ENCODE measurements at places on chromosomes 3 and 15.

GRCh38 chr3:122014741-122015140, 7.3 kb downstream of the ILDR1 start:
- no peak overlapping the region for H3K4me3 ChIP-seq
- no peaks in the 10 kb centered on the region for H3K4me1 ChIP-seq
- no peak for DNase-seq
- H3K36me3 ChIP-seq, result no peaks in the 10 kb centered on the region

DNA sequence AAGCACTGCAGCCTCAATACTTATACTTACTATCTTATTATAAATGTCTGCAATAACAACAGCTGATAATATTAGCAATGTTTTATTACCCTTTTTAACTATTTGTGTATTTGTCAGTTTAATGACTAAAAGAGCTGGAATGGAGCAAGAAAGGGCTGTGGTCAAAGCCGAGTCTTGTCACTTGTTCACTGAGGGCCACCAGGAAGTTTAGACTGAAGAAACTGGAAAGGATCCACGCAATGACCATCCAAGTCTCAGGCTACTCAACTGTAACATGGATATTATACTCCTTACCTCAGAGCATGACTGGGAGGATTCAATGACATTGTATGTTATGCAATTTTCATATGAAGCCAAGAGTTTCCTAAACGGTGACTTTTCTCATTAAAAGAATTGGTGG, 90.4 kb downstream of the TJP1 start:
- peaks cover 9% of the 10 kb centered on the region for H3K36me3 ChIP-seq
- H3K27me3 ChIP-seq, result no peaks in the 10 kb centered on the region
- H3K27ac ChIP-seq, result no peak overlapping the region
- H3K4me1 ChIP-seq, result peaks cover 21% of the 10 kb centered on the region
- no peak overlapping the region for H3K4me3 ChIP-seq

- no peaks in the 10 kb centered on the region for H3K36me3 ChIP-seq
- H3K4me3 ChIP-seq, result no peak overlapping the region
- DNase-seq, result no peak
- no peak overlapping the region for H3K27ac ChIP-seq
Measured at GRCh38 chr3:37645517-37646380, 215.9 kb upstream of the CTDSPL start.

- H3K4me3 ChIP-seq, result no peak overlapping the region
- no peak for DNase-seq
- H3K27ac ChIP-seq, result no peak overlapping the region
Measured at GRCh38 chr3:151925419-151925818, 52.0 kb downstream of the SUCNR1 start.

DNA sequence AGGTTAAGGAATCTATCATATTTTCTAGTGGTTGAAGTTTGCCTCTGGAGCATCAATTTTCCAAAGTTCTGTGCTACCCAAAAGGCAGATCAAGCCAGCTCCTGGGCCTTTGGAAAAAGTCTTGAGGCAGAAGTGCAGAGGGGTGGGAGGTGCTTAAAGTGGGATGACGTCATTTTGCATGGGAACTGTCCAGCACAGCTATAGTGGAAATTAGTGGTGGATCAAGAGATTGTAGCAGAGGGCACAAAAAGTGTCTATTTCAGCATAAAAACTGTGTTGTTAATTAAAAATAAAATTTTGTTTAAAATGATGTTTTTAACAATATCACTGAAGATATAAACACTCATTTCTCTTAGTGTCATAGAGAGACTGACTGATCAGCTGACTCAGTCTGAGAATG, 221.9 kb downstream of the LRRN1 start:
- no peaks in the 10 kb centered on the region for H3K27me3 ChIP-seq
- no peaks in the 10 kb centered on the region for H3K36me3 ChIP-seq
- DNase-seq, result peak; percentile 24
- no peak overlapping the region for H3K4me3 ChIP-seq

GRCh38 chr3:60574046-60574769, 677.0 kb downstream of the FHIT start:
- H3K4me3 ChIP-seq, result no peak overlapping the region
- DNase-seq, result no peak
- H3K27me3 ChIP-seq, result no peaks in the 10 kb centered on the region

GRCh38 chr15:80755885-80756284, 23.3 kb upstream of the CEMIP start:
- H3K4me3 ChIP-seq, result no peak overlapping the region
- H3K36me3 ChIP-seq, result no peaks in the 10 kb centered on the region
- H3K27me3 ChIP-seq, result no peaks in the 10 kb centered on the region
- no peak overlapping the region for H3K27ac ChIP-seq
- no peaks in the 10 kb centered on the region for H3K4me1 ChIP-seq
- no peak for DNase-seq

- DNase-seq, result no peak
- peaks cover 12% of the 10 kb centered on the region for H3K4me1 ChIP-seq
- H3K27ac ChIP-seq, result no peak overlapping the region
- H3K4me3 ChIP-seq, result no peak overlapping the region
- no peaks in the 10 kb centered on the region for H3K36me3 ChIP-seq
- H3K27me3 ChIP-seq, result no peaks in the 10 kb centered on the region
Measured at GRCh38 chr3:28226020-28226419, 15.4 kb upstream of the CMC1 start.

GRCh38 chr3:180611006-180611405, 9.0 kb downstream of the TTC14 start:
- DNase-seq, result no peak
- no peak overlapping the region for H3K27ac ChIP-seq
- no peaks in the 10 kb centered on the region for H3K36me3 ChIP-seq

DNA sequence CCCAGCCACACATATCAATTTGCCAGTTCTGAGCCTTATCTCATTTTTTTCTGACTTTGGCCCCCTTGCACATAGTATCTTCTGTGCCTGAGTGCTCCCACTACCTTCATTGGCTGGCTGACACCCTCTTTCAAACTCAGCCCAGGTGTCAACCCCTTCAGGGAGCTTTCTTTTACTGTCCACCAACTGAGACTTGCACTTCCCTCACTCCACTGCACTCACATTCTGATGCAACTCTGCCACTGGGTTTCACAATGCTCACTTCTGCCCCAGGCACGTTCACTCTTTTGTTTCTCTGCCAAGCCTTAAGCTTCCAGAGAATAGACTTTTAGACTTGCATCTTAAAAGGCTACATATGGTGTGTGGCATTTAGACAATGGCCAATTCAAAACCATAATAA, 101.5 kb upstream of the CBLB start:
- no peaks in the 10 kb centered on the region for H3K4me1 ChIP-seq
- H3K27ac ChIP-seq, result no peak overlapping the region
- H3K36me3 ChIP-seq, result no peaks in the 10 kb centered on the region

DNA sequence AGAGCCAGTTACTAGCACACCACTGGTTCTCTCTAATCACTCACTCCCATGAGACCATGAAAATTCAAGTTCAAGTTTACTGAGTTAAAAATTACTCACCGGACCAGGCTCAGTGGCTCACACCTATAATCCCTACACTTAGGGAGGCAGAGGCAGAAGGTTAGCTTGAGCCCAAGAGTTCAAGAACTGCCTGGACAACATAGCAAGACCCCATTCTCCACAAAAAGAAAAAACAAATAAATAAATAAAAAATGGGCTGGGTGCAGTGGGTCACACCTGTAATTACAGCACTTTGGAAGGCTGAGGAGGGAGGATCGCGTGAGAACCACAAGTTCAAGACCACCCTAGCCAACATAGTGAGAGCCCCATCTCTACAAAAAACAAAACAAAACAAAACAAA, 21.2 kb upstream of the CILP start:
- DNase-seq, result no peak
- no peaks in the 10 kb centered on the region for H3K36me3 ChIP-seq
- no peak overlapping the region for H3K27ac ChIP-seq
- H3K4me3 ChIP-seq, result no peak overlapping the region

- H3K27me3 ChIP-seq, result no peaks in the 10 kb centered on the region
- no peak overlapping the region for H3K4me3 ChIP-seq
- DNase-seq, result no peak
- no peaks in the 10 kb centered on the region for H3K36me3 ChIP-seq
Measured at GRCh38 chr15:36596915-36597314, 17.5 kb downstream of the CDIN1 start.

DNA sequence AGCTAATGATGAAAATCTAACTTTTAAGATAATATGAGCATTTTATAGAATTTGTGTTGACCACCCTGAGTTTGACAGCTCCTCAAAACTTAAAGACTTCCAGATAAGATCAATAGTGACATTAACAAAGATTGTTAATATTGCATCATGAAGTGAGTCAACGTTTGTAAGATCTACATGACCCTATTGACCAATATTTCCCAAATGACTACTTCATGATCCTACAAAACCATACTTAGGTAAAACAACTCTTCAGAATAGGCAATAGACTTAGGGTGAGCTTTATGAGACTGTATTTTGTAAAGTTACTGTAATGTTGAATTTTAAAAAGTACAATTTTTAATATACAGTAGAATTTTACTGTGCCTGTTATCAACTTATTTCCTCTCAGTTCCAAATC, 422.7 kb upstream of the ALCAM start:
- no peaks in the 10 kb centered on the region for H3K4me1 ChIP-seq
- no peaks in the 10 kb centered on the region for H3K36me3 ChIP-seq
- no peaks in the 10 kb centered on the region for H3K27me3 ChIP-seq
- H3K27ac ChIP-seq, result no peak overlapping the region

DNA sequence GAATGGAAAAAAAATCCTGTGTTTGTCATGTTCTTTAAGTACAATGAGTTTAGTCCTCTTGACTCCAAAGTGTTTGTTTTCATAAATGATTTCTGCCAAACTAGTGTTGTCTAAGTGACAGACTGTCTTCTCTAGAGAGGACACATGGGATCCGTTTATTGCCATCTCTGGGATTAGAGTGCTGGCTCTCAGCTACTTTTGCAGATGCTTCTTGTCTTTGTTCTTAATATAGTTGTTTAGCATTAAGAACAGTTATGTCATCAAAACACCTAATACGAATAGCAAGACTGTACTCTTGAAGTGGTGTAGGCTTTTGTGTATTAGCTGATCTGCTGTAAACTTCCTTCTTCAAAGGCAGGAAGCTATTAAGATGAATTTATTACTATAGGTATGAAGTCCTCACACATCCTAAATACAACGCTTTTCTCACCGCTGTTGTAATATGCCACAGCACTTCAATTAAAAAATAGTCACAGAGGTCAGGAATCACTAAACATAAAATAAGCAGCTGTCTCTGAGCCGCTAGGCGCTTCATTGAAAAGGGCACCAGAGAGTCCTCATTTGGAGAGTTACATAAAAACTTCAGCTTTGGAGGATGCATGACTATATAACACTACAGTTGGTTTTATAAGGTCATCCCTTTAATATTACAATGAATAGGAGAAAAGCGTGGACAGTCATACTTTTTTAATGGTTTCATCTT, 128.3 kb upstream of the ZNF385D start:
- H3K27me3 ChIP-seq, result no peaks in the 10 kb centered on the region
- H3K36me3 ChIP-seq, result no peaks in the 10 kb centered on the region
- DNase-seq, result no peak
- no peaks in the 10 kb centered on the region for H3K4me1 ChIP-seq
- no peak overlapping the region for H3K27ac ChIP-seq
- no peak overlapping the region for H3K4me3 ChIP-seq

DNA sequence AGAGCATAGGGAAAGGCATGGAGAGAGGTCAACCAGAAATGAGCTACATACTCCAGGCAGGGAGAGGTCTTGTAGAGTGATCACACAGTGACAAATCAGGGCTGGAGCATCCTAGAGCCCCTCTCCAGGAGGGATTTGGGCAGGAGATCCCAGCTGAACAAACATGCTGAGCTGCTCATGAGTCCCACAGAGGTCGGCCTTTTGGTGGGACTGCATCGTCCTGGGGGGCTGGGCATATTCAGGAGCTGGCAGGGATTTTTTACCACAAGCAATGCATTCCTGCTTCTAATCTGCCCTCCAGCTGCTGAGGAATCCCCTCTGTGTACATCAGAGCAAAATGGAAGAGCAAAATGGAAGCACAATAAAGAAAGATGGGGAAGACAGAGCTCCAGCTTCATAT, 94.9 kb downstream of the NTRK3 start:
- no peaks in the 10 kb centered on the region for H3K36me3 ChIP-seq
- H3K27ac ChIP-seq, result no peak overlapping the region
- H3K27me3 ChIP-seq, result no peaks in the 10 kb centered on the region
- H3K4me1 ChIP-seq, result no peaks in the 10 kb centered on the region

- H3K27me3 ChIP-seq, result no peaks in the 10 kb centered on the region
- H3K27ac ChIP-seq, result no peak overlapping the region
- no peaks in the 10 kb centered on the region for H3K36me3 ChIP-seq
- no peaks in the 10 kb centered on the region for H3K4me1 ChIP-seq
- DNase-seq, result no peak
Measured at GRCh38 chr3:108705045-108705444, 52.2 kb downstream of the RETNLB start.

DNA sequence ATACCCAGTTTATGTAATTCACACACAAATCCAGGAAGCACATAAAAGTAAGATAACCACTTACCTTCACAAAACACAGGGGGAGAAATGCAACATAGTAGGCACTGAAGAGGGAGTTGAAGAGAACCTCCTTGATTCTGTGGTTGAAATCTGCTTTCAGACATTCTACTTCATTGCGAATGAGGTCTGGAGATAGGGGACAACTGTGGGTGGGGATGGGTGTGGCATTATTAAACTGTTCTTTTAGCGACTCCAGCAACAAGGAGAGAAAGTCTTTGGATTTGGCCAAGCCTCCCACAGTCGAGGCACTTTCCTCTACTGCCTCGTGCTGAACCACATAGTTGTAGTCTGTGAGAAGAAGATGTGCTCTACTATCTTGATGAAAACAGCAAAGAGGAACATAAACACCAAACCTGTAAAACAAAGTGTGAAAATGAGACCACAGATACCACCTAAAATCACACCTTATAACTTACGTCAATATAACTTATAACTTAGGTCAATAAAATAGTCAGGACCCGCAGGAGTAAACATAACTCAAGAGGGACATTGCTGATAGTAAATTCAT, 25.6 kb downstream of the TMEM39A start:
- H3K27me3 ChIP-seq, result no peaks in the 10 kb centered on the region
- no peak for DNase-seq
- no peaks in the 10 kb centered on the region for H3K4me1 ChIP-seq
- H3K36me3 ChIP-seq, result no peaks in the 10 kb centered on the region
- H3K27ac ChIP-seq, result no peak overlapping the region
- H3K4me3 ChIP-seq, result no peak overlapping the region

DNA sequence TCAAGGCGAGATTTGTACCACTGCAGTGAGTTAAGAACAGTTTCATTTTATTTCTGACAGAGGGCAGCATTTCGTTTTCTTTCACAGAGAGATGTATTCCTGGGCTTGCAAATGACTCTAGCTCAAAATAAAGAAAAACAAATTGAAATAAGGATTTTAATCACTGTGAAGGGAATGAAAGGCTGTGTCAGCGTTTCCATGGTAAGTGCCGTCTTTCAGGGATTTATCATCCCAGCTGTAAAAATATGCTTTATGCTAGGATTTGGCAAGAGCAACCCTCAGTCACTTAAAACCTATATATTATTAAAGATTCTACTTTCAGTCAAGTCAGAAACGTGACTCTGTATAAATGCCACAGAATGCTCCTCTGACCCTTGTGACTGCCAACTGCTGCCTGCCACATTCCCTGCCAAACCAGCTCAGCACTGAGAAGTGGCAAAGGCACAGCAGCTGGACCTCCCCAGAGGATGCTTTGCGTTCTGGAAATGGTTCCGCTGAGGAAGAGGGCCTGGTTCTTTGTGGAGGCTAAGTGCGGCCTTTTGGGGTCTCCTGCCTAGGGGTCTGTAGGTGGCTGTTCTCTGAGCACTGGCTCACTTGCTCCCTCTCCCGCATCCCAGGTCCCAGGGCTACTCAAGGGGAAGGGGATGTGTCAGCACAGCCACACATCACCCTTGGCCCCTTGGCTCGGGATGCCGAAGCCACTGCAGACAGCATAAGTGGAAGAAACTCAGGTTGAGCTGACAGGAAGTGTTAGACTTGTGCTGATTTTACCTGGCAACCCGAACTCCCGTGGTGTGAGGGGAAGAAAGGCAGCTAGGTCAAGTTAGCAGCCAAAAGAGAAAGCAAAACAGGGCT, 56.6 kb upstream of the POMGNT2 start:
- peak; percentile 56 for DNase-seq
- H3K4me3 ChIP-seq, result no peak overlapping the region
- no peaks in the 10 kb centered on the region for H3K36me3 ChIP-seq
- no peaks in the 10 kb centered on the region for H3K27me3 ChIP-seq
- H3K27ac ChIP-seq, result no peak overlapping the region

All from hepatocyte (in vitro differentiated cells).